Parietal lobe (tissue), 2 donors: ENCODE measurements at places on chromosomes 7 and 10. TPM values are rescaled to one million over a fixed set of nuclear protein-coding genes. Genes with fewer than 3 reads are reported as not detected.

Gene ADRA2A
- 34.7 TPM for total RNA-seq

Gene TAF3
- total RNA-seq: 5.9 TPM

Gene LBX1
- not detected for total RNA-seq

Gene CYP2C18
- not detected for total RNA-seq

Gene RPEL1
- not detected for total RNA-seq

Gene SYNPO2L
- not detected for total RNA-seq
